NCI-H69 (cell line): ENCODE measurements at places on chromosomes 5 and 9.
A peak's percentile ranks its signal among the peaks of the same experiment; 100 is the strongest.

DNA sequence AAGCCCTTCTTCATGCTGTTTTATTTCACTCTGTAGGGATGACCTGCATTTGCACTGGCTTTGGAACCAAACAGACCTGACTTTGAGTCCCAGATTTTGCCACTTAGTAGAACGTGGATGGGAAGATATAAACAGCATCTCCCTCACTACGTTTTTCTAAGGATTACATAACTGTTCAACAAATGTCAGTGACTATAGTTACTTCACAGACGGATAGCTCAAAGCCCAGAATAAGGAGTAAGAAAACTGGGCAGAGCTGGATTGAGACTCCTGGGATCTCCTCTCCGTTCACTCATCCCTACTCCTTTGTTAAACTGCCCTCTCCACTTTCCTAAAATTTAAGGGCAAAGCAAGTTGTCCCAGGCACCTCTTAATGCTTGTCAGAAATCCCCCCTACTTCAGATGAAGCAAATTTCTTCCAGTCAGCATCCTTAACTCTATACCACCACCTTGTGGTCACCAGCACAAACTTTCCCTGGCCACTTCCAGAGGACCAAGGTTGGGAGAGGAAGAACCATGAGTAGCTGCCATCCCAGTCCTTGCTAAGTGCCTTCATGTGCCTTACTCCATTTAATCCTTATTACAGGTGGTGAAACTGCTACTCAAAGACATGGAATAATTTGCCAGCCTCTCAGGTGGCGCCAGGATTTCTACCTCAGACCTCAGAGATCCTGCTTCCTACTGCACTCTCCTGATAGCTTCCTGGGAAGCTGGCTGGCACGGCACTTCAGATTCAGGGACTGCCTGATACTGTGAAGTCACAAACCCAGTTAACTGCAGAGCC is 38.4 kb downstream of the EGR1 start:
- DNase-seq: peak; percentile 76

DNA sequence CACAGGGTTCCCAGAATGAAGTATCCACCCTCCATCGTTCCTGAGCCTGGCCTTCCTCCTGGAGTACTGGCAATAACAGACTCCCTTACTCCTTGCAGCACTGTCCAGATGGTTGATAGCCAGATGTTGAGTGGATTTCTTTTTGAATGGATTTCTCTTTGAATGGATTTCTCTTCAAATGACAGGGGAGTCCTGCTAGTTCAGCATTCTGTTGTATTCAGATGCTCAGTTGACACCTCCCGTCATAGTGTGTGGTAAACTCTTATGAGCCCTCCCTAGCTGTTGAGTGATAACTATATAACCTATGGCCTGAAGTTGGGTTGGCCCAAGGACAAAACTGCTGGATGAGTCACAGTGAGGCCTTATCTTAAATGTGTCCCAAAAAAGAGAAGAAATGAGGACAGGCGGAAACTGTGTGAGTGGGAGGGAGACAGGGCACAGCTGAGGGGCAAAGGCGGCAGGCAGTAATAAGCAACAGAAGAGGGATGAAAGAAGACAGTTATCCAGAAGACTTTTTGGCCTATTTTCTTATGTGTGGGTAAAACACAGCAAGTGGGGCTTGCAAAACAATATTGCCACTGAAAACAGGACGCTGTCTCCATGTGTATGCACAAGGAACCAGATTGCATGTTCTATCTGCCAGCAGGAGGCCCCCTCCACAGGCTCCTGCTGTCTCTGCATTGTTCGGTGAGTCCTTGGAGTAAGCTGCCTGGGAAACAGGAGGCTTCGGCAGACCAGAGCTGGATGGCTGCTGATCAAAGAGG is 209.5 kb upstream of the S1PR3 start:
- DNase-seq: no peak

DNA sequence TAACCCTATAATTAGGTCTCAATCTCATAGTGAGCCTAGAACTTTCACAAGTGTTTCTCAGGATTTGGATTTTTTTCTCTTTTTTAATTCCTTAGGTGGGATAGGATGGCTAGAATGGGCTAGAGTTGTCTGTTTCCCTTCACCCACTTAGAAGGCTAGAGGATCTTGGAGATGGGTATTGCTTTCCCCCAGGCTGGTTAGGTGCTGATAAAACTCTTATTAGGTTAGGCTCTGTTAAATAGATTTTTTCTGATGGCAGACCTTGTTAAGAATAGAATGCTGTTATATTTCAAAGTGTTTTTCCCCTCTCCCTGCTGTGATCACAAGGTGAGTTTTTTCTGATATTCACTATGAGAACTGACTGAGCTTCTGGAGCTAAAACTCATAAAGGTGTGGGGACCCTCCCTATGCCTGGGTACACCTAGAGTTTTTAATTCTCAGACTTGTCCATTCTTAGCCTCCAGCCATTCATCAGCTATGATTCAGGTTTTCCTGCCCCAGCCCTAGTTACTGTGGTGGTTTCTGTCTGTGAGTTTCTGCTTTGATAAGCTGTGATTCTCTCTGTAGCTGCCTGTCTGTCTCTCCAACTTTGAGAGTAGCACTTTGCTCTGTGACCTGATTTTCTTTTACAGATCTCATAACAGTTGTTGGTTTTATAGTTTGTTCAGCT is 132.4 kb downstream of the HACD4 start:
- no peak for DNase-seq

- DNase-seq: peak; percentile 98
Observed at GRCh38 chr9:129802833-129803675, at the start of gene TOR1B. Gene TOR1B, plus strand, starts transcription at chr9:129803184. Its CDS starts 29 bp downstream, at chr9:129803213.

DNA sequence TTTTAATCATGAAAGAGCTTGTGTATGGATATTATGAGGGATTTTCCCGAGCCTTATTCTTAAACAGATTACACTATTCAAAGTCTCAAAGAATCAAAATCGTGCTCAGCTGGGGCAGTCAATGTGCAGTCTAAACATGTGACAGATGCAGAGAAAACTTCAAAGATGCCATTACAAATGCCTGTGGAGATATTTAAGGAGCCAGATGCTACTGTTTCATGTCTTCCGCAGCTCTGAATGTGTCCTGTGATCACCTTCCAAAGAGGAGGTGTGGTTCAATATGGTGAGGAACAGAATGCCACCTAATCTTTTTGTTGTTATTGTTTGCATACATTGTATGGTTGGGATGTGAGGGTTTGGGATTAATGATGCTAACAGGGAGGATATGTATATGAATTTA is 593.3 kb upstream of the ARRDC3 start:
- peak; percentile 90 for DNase-seq

DNA sequence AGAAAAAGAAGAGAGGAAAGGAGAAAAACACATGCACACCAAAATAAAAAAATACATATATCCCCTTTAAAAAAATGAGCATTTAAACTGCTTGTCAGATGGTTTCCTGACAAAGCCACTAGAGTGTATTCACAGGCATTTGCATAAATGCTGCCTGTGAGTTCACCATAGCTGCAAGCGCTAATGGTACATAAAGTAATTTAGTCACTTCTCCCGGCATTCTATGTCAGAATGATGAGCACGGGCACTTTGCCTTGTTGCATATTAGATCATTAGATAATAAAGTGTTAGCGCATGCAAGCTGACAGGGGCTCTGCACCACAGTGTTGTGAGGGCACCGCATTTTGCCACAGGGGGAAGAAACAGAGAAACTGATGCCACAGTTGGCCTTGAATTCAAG is 280.6 kb downstream of the EBF1 start:
- no peak for DNase-seq

GRCh38 chr9:3875361-3876132 is 349.7 kb upstream of the RFX3 start:
- DNase-seq: no peak

- no peak for DNase-seq
Observed at GRCh38 chr9:92035687-92036410, 79.4 kb downstream of the SPTLC1 start.

GRCh38 chr9:105846825-105847224 is 152.5 kb downstream of the TMEM38B start:
- DNase-seq: no peak

DNA sequence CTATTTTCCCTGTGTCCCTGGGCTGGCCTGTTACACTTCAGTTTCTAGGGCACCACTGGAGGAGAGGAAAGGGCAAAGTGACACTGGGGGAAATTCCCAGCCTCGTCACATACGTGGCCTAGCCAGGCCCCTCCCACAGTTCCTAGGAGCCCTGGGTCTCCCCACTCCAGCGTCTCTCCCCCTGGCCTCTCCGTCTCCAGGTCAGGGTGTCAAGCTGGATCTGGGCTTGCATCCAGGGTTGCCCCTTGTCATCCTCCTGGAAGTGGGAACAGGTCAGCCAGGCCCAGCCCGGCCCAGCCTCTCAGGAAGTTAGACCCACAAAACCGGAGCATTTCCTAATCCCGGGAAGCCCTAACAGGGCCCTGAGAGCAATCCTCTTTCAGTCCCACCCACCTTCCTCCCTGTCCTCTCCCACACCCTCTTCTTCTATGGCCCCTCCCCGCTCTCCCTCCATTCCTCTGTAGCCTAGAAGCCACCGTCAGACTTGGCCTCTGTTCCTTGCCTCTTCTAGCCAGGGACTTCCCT is 4.7 kb upstream of the TNIP1 start:
- no peak for DNase-seq

DNA sequence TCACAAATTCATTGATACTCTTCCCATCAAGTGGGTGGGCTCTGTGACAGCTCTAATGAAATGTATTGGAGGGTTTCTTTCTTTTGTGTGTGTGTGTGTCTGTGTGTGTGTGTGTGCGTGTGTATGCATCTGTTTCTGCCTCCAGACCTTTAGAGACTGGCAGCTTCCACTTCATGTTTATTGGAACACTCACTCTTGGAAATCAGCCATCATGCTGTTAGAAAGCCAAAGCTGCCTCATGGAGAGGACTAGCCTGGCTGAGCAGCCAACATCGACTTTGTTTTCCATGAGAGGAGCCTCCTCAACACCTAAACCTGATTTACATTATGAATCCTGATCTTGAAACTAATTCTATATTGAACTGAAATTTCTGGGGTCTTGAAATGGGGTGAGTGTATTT is 128.5 kb upstream of the FAM174A start:
- DNase-seq: no peak

DNA sequence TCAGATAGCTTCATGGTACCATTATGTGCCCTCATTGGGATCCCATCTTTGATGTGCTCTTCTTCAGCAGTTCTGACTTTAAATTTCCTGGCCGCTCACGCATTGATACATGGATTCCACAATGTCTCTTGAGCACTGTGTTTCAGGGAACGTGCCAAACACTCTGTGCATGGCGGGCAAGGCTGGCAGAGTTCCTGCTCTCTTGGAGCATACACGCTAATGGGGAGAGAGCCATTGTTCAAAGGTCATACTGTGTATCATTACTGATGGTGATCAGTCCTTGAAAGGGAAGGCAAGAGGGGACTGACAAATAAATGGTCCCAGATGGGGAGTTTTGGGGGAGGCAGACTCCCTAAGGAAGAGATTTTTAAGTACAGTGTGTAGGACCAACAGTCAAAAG is 52.3 kb downstream of the AMBP start:
- no peak for DNase-seq

DNA sequence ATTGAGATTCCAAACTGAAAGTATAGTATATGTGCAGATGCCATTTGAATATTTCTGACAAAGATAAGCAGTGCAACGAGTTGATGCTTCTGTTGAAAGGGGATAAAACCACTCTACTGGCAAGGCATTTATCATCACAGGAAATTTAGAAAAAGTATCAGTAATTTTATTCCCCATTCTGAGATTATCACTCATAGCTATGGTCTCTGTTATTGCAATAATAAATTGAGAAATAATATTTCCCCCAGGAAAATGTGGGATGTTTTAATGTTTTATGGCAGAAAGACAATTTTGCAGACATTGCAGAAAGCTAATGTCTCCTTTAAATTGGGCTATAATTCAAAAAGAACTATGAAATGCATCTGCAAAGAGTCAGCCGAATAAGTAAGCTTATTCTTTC is 1612.7 kb upstream of the ACO1 start:
- no peak for DNase-seq

GRCh38 chr9:975740-976257 is 656 bp upstream of the DMRT3 start:
- DNase-seq: no peak

GRCh38 chr9:4725706-4726442 is 15.1 kb downstream of the AK3 start:
- DNase-seq: no peak

DNA sequence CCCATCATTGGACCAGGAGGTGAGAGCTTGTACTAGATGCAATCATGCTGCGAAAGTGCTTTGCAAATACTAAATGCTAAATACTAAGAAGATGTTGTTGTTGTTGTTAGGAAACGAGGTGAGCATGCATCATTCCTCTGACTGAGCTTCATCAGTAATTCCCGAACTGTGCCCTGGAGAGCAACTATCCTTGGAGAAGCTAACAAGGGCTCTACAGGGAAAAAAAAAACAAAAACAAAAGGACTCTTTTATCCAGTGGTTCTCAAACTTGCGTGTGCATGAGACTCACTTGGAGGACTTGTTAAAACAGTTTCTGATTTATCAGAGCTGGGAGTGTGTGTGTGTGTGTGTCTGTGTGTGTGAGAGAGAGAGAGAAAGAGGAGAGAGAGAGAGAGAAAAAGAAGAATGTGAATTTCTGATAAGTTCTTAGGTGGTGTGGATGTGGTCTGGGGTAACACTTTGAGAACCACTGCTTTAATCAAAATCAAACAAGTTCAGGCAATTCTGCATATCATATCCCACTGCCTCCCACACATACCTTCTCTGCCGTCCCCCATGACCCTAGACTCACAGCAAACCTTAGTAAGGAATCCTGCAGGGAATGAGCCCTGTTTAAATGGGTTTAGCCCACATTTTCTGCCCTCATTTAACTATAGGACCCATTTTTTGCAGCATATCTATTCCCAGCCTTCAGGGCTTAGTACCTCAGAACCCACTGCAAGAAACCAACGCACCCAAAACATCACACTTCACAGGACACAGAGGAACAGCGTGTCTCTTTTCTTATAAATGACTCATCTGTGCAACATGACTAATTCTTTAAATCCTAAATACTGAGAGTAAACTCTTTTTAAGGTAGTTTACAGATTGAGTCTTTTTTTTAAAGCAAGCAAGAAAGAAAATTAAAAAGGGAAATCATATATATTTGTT is 48.9 kb downstream of the PDE6A start:
- no peak for DNase-seq

GRCh38 chr5:137710086-137710485 is 25.8 kb downstream of the KLHL3 start:
- peak; percentile 56 for DNase-seq

GRCh38 chr5:107472620-107473064 is 198.1 kb downstream of the EFNA5 start:
- peak; percentile 90 for DNase-seq

- peak; percentile 91 for DNase-seq
Observed at GRCh38 chr9:133707065-133707762, 30.9 kb downstream of the SARDH start.

DNA sequence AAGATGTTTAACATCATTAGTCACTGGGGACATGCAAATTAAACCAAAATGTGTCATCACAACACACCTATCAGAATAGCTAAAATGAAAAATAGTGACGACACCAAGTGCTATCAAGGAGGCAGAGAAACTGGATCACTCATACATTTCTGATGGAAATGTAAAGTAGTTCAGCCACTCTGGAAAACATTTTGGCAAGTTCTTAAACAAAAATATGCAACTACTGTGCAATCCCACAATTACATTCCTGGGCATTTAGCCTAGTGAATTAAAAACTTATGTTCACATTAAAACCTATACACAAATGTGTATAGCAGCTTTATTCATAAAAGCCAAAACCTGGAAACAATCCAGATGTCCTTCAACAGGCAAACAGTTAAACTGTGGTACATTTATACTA is 53.1 kb downstream of the SVEP1 start:
- no peak for DNase-seq
